Activated CD4-positive, alpha-beta T cell treated with anti-CD3 and anti-CD28 coated beads for 48 hours (primary cell): ENCODE measurements at places on chromosomes 16 and 17.

DNA sequence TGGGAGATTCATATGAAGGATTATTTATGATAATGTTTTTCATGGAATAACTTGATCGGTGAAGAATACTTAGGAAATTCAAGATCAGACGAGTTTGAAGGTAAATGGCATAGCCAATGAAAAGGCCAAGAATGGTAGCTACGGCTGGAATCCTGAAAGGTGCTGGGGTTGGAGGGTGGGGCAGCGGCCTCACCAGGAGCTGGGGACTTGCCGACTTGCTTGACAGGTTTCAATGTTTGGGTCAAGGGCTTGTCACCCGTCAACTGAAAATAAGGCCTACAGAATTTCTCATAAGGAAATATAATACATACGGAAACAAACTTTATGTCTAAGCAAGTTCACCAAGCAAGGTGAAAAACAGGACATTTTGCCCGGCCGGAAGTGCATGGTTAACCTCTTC lies 9.9 kb downstream of the CRYM start:
- no peak for DNase-seq

GRCh38 chr16:47058295-47059086 lies 85.0 kb upstream of the DNAJA2 start:
- no peak for DNase-seq

DNA sequence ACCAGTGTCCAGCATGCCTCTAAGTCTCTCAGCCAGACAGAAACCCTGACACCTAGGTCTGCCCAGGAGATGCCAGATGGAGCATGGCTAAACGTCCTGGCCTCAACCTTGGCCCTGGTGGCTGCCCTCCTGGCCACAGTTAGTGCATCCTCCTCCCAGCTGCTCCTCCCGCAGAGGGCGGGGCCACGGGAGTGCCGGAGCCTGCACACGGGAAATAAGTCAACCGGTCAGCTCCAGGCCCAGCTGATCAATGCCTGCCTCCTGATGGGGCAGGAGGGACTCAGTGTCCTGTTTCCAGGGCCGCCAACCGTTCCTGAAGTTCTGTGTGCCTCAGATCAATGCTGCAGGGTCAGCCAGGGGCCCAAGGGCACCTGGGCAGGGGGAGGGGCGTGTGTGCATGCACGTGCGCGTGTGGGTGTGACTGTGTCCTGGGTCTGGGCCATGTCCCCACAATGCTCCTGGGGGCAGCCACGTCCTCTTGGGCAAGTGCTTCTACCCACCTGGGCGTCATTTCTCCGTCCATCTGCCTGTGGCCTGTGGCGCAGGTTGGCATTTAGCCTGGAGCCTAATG lies 4.6 kb upstream of the KCNJ12 start:
- no peak for DNase-seq

- peak; percentile 27 for DNase-seq
Measured at GRCh38 chr17:6713130-6713917, at the start of gene SLC13A5. TSS of gene SLC13A5 (minus strand) at chr17:6713369. CDS start at chr17:6713333, 36 bp downstream.

DNA sequence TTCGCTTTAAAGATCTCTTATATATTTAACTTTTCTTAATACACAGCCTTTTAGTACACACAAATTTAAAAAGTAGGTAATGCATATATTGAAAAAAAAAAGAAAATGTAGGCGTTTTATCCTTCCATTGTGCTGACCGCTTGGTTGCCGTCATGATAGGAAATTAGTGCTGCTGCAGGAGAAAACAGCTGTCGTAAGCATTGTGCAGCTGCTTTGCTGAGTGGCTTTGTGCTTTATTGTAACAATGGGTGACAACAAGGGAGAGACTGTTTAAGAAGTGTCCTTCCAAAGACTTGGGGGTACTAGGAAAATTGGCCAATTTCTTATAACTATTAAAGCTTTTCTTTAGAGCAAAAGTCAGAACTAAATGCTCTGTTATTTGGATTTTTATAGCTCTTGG lies 5.0 kb downstream of the HERPUD1 start:
- DNase-seq: no peak

- DNase-seq: no peak
Measured at GRCh38 chr16:88649195-88649923, 1.5 kb downstream of the CYBA start.

DNA sequence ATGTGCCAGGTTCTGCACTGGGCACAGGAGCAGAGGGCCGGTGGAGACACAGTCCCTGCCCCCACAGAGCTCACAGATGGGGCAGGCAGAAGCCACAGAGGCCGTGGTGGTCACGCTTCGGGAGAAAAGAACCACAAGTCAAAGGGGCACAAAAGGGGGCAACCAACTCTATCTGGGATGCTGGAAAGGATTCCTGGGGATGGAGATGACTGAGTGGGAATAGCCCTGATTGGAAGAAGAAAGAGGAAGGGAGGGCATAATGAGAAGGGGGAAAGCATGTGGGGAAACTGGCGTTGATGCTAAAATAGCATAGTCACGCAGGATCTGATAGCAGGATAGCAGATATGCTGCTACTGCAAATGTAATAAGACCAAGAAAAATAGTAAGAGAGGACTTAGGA lies 69.7 kb downstream of the VAT1L start:
- DNase-seq: no peak

- no peak for DNase-seq
Measured at GRCh38 chr17:17377071-17377967, 74.1 kb downstream of the NT5M start.

GRCh38 chr17:7839190-7839875 lies 5.3 kb downstream of the KDM6B start:
- no peak for DNase-seq

DNA sequence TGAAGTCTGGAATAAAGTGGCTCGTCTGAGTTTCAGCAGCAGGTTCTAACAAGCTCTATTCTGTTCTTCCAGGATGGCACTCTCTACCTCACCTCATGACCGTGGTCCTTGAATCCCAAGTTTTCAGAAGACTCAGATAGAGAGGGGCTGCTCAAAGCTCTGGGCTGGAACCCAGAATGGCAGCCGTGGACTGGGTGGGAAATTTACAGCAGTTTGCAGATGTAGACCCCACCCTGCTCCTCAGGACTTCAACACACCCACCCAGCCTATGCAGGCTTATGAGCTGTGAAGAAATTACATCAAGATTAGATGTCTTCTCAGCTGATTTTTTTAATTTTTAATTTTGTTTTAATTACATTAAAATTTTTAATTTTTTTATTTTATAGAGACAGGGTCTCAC lies 59.4 kb downstream of the METRNL start:
- DNase-seq: no peak

GRCh38 chr17:83064021-83064731 lies 15.2 kb upstream of the METRNL start:
- DNase-seq: peak; percentile 1

GRCh38 chr16:73764321-73764720 lies 532.3 kb upstream of the PSMD7 start:
- DNase-seq: no peak

GRCh38 chr17:80124351-80124981 lies 22.5 kb downstream of the EIF4A3 start:
- DNase-seq: no peak

DNA sequence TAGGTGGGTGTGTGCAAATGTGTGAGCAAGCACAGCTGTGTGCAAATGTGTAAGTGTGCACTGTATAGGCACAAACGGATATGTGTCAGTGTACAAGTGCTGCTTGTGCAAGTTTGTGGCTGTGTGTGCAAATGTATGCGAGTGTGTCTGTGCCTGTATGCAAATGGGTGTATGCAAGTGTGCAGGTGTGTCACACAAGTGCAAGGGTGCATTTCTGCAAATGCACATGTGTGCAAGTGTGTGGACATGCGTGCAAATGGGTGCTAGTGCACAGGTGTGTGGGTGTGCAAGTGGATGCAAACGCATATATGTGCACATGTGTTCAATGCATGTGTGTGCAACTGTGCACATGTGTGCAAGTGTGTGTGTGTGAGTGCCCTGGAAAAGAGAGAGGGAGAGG lies 76.5 kb upstream of the TNRC6C start:
- no peak for DNase-seq

DNA sequence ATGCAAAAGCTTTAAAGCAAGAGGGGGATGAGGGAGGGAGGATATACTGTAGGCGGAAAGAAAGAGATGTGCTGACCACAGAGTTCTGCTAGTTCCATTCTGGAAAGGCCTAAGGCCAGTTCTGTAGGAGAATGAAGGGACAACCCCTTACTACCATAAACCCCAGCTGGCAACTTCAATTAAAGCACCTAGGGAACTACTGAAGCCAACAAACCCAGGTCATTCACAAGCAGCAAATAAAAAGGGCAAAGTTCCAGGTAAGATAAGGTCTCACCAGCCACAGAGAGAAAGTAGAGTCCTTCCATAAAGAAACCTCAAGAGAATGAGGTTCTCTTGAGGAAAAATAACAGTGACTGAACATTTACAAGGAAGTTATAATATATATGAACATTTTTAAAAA lies 12.8 kb downstream of the TERF2 start:
- no peak for DNase-seq

DNA sequence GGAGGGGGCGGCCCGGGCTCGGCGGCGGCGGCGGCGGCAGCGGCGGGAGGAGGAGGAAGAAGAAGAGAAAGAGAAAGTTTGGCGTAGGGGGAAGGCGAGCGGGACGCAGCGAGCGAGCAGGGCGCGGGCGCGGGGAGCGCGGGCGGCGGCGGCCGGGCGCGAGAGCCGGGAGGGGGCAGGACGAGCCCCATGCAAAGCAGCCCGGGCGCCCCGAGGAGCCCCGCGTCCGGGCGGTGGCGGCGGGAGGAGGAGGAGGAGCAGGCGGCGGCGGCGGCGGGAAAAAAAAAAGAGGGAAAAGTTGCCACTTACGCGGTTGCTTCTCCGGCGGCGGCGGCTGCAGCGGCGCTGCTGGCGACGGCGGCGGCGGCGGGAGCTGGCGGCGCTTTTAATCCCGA lies 10.3 kb upstream of the ZFHX3 start:
- DNase-seq: peak; percentile 25

DNA sequence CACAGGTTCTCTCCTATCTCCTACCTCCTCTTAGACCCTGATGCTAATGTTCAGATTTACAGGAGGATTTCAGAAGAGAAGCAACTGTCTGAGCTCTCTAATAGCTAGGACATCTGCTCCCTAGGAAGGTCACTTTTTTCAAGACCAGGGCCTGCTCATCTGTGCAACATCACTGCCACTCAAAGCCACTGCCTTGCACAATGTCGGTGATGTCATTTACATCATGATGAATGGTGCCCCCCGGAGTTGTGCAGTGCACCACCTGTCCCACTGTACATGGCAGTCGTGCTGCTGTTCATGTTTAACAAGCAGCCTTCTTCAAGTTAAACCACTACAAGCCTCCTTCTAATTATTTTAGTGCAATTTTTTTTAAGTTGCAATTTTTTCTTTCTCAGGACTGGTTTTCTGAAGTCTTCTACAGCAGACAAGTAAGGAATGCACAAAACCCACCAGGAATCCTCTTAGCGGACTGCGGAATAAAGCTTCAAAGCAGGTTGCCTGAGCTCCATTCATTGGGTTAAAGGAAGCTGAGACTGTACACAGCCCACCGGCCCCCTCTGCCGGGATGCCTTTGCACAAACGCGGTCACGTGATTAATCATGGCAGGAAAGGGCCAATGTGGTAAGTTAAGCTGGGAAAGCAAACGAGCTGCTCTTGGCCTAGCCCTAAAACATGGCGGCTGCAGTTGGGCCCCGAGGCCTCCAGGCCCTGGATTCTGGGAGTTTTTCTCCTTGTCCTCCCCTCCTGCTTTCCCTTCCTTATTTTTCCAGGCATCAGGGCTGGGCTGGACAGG lies 74.1 kb downstream of the MYH11 start:
- DNase-seq: no peak

GRCh38 chr17:39674702-39675389 lies 6.6 kb downstream of the PNMT start:
- DNase-seq: no peak

GRCh38 chr17:26792486-26792885 lies 501.4 kb upstream of the WSB1 start:
- DNase-seq: no peak

GRCh38 chr16:66130296-66130905 lies 236.1 kb upstream of the CDH5 start:
- DNase-seq: no peak

- DNase-seq: no peak
Measured at GRCh38 chr17:77160875-77161530, 20.2 kb downstream of the SEC14L1 start.

- peak; percentile 86 for DNase-seq
Measured at GRCh38 chr16:29811170-29811895, 660 bp upstream of the PRRT2 start.

- DNase-seq: no peak
Measured at GRCh38 chr17:35765086-35765710, 4.5 kb downstream of the C17orf50 start.

GRCh38 chr17:72121164-72122009 lies 567 bp downstream of the SOX9 start:
- DNase-seq: peak; percentile 13

GRCh38 chr17:4939546-4939795 lies 375 bp downstream of the SLC25A11 start:
- DNase-seq: no peak

- no peak for DNase-seq
Measured at GRCh38 chr17:76528156-76528527, 9.4 kb downstream of the CYGB start.

- peak; percentile 93 for DNase-seq
Measured at GRCh38 chr17:50547035-50547735, at the start of gene SPATA20. TSS of gene SPATA20 (plus strand) at chr17:50547174. CDS start at chr17:50547209, 35 bp downstream.

DNA sequence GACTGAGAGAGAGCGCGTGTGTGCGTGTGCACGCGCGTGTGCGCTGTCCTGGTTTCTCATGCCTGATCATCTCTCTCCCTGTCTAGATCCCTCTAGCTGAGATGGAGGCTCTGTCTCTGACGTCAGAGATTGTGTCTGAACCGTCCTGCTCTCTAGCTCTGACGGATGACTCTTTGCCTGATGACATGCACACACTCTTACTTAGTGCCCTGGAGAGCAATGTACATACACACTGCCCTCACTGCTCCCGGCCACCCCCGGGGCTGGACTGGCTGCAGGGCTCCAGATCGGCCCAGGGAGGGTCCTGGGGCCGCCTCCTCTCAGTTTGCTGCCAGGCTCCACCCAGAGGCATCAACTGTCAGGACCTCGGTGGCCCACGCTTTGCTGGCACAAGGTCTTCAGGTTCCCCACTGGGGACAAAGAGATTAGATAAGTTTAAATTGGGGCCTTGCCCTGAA lies 13.1 kb upstream of the ABCC3 start:
- DNase-seq: no peak

DNA sequence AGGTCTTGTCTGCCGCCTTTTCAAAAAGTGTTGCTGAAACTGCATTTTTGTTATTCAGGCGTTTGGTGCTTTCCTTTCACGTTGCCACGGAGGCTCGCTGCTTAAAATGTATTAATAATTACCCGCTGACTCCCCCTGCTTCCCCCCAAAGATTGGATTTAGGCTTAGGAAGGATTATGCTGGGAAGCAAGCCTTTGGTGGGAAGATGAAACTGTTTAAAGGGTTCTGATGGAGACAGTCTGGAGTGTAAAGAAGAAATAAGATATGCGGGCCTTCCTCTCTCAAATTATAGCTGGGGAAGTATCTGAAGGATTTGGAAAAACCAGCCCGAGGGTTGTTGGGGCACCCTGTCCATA lies 1.1 kb downstream of the KSR1 start:
- DNase-seq: no peak

GRCh38 chr17:82403662-82404660 lies 14.2 kb upstream of the HEXD start:
- DNase-seq: no peak
